ENCODE measurements at places on chromosomes 2 and 18.

GRCh38 chr18:77329651-77330050 is 80.0 kb downstream of the GALR1 start:
- no peak for DNase-seq

DNA sequence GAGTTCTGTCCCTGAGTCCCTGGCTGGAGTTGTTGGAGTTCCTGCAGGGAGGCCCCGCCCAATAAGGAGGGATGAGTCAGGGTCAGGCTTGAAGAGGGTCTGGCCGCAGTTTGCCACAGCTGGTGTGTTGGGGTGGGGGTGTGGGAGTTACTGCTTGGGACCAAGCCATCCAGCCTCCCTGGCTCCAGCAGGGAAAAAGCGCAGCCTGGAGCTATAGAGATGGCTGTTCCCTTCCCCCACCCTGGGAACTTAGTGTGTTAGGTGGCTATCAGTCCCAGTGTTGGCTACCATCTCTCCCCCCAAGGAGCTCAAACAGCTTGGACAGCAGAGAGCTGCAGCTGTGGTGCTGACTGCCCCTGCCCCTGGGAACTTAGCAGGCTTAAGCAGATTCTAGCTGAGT is 13.2 kb upstream of the TANK start:
- no peak for DNase-seq

GRCh38 chr18:2396162-2396505 is 175.2 kb downstream of the METTL4 start:
- no peak for DNase-seq

DNA sequence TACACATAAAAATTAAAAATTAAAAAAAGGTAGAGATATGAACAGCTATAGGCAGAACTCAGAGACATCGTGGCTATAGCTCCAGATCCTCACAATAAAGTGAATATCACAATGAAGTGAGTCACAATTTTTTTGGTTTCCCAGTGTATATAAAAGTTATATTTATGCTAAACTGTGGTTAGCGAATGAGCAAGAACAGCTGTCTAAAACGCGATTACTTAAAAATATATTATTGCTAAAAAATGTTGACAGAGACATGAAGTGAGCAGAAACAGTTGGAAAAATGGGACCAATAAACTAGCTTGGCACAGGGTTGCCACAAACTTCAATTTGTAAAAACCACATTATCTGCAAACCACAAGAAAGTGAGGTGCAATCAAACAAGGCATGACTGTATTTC is 551.7 kb upstream of the NETO1 start:
- DNase-seq = no peak

DNA sequence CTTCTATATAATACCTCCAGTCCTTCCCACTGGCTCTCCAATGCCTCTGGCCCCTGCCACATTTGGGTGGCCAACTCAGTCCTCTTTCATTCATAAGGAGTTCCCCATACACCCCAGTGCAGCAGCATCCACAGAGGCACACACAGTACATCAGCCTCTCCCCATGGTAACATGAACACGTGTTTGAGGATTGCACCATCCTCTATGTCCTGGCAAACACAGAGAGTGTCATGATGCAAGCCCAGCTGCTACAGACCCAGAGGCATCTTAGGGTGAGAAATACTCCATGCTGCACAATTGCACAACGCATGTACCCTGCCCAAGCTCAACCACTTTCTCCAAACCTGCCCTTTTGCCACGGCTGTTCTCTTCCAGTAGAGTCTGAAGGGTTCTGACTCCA is 11.5 kb downstream of the IGFBP5 start:
- no peak for DNase-seq

GRCh38 chr2:46363535-46364170 is 66.4 kb downstream of the EPAS1 start:
- no peak for DNase-seq

GRCh38 chr2:121605820-121606733 is 43.2 kb downstream of the CLASP1 start:
- DNase-seq = no peak

GRCh38 chr2:233184669-233185068 is 66.8 kb upstream of the ATG16L1 start:
- DNase-seq = no peak

DNA sequence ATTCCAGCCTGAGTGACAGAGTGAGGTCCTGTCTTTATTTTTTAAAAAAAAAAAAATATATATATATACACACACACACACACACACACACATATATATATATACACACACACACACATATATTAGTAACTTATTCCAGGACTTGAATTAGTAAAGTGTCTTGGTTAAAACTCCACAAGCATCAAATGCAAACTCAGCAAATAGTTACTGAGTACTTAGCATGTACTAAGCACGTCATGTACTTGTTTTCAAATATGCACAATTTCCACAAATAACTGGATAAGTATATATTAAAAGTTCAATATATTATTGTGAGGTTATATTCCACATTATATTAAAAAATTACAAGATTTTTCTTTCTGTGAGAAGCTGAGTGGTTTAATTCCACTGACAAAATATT is 304.7 kb downstream of the ZEB2 start:
- no peak for DNase-seq

- no peak for DNase-seq
Observed at GRCh38 chr2:121281694-121282093, 3.3 kb downstream of the TFCP2L1 start.

- DNase-seq = no peak
Observed at GRCh38 chr2:652881-653480, 24.2 kb downstream of the TMEM18 start.

Measured in activated CD8-positive, alpha-beta memory T cell treated with anti-CD3 and anti-CD28 coated beads for 24 hours (primary cell).